ENCODE measurements at places on chromosomes 7 and 10.

- no peak for DNase-seq
These were observed 39.6 kb upstream of the ZNF680 start for GRCh38 chr7:64602518-64602917.

DNA sequence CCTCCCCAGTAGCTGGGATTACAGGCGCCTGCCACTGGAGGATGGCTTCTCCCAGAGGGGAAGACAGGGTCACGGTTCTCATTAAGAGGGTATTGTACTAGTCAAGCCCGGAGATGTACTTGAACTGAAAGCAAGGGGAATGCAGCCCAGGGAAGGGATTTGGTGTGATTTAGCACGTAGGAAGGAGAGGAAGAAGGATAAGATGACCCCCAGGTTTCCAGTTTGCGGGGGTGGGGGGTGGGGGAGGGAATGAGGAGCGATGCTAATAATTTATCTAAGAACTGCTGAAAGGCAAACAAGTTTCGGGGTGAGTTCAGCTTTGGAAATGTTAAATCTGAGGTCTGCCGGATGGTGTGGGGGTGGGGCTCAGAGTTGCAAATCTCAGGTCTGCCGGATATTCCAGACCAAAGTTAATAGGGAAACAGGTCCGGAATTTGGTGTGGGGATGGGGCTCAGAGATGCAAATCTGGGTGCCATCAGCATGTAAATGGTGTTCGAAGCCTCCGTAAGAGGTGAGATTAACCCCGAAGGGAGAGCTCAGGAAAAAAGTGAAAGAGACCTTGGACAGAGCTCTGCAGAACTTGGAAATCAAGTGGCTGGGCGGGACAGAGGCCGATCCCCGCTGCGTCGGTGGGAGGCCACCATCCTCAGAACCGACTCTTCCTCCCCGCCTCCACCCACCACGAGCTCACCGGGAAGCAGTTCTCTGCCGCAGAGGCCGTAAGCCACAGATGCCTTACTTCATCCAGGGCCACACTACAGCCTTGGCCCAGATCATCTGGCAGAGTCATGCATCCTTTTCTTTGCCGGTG lies 1.6 kb upstream of the SEPHS1 start:
- DNase-seq, result no peak

DNA sequence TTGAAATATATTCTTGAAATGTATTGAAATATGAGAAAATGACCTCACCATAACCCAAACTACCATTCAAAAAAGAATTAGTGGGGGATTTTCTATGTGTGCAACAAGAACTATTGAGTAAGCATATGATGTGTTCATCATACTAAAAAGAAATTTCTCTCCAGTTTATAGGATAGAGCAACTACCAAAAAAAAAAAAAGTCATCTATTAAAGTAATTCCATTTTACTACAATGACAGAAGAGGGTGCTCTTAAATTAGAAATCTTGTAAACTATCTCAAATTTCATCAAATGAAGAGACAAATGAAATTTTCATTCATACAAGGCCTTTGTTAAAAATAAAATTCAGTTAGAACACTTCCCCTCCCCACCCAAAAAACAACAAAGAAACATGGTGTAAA lies 195.4 kb upstream of the PLXDC2 start:
- no peak for DNase-seq

DNA sequence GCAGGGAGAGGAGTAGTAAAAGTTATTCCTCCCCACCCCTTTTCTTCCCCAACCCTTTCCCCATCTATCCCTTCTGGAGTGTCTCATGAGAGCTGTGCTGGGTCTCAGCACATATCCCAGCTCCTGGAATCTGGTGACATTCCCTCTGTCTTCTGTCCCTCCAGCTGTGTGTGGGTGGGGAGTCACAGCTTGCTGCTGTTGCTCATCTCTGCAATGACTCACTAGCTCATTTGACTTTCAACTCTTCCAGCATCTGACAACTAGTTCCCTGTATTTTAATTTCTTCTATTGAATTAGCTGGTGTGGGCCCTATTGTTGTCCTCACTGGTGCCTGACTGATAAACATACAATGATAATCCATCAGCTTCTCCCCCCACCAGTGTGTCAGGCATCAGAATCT lies 198.9 kb upstream of the AUTS2 start:
- no peak for DNase-seq

- DNase-seq, result no peak
These were observed 30.6 kb upstream of the RAPGEF5 start for GRCh38 chr7:22387583-22387982.

DNA sequence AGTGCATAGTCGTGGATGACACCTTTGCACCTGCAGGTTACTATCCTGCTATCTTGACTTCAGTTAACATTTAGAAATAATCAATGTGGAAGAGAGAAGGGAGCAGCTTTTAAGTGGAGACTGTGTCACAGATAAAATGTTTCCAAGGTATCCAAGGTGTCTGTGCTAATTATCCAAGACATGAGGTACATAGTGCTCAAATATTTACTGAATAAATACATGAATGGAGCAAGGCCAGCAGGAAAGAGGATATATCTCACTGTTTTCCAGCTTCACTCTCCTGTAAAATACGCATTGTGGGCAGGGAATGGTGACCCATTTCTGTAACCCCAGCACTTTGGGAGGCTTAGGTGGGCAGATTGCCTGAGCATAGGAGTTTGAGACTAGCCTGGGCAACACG lies 552.4 kb downstream of the PHTF2 start:
- DNase-seq, result no peak

GRCh38 chr7:53437336-53437735 lies 401.9 kb downstream of the POM121L12 start:
- DNase-seq, result no peak

DNA sequence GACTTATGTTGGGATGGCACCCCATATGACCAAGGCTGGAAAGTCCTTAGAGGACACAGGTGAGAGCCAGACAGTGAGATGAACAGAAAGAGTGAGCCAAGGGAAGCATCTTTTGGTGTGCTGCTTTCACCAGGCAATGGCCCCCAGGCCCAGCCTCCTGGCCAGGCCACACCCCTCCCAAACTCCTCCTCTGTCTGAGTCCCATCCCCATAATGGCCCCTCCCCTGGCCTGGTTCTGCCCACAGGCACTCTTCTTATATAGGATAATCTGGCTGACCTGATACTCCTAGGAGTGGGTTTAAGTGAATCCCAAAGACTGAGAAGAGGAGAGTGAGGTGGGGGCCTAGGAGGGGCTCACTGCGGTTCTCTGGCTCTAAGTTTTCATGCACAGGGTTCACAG lies 252.5 kb downstream of the RPS24 start:
- no peak for DNase-seq

DNA sequence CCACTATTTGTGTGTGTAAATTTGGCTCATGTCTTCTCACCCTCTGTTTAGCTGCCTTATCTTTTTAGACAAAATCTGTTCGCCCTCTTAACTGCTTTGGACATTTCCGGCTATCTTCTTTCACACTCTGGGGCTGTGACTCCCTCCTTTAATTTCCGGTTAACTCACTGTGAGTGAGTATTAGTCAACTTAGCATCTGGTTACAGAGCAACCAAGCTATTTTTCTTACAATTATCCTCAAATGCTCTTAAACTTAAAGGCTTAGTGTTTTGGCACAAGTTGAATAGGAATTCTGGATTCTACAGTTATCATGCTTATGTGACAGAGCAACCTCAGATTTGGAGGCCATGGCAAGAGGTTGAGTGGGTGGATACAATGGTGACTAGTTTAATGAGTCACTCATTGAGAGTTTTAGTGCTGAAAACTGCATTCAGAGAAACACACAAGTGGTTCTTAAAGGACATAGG lies 177.6 kb upstream of the SEMA3A start:
- DNase-seq, result no peak

GRCh38 chr10:96767611-96768010 lies 47.3 kb upstream of the PIK3AP1 start:
- no peak for DNase-seq

DNA sequence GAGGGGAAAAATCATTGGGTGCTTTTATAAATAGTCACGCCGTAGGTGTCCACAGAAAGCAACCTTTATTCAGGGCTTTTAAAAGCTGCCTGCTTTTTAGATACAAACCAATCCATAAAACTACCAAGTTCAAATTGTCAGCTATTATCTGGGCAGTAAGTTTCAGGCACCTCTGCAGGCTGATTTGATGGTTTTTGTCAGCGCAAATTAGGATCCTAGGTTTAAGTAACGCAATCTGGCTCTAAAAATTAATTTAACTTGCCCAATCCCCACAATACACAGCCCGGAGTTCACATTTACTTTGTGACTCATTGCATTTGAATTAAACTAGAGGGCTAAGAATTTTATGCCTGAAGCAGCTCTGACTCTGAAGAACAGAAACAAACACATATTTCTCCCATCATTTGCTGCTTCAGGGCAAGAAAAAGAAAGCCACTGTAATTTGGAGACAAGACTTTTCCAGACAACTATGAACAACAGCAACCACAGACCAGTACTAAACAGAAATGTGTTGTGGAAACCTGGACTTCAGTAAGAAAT lies 43.3 kb downstream of the NRP1 start:
- no peak for DNase-seq

DNA sequence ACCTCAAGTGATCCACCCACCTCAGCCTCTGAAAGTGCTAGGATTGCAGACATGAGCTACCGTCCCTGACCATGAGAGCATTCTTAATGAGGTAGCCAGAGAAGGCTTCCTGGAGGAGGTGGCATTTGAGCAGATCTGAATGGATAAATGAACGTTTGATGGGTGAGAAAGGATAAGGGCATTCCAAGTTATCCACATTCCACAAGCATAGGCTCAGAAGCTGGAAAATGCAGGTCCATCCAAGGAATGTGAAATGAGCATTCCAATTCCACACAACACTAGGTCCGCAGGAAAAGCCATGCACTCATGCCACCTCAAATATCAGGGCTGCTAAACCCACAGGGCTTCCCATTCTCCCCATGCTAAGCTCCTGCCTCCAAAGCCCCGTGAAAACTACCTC lies 17.0 kb downstream of the TMEM130 start:
- DNase-seq, result no peak

- DNase-seq, result no peak
These were observed 100.3 kb upstream of the ANK3 start for GRCh38 chr10:60490013-60490412.

- DNase-seq, result no peak
These were observed 600.9 kb upstream of the MKI67 start for GRCh38 chr10:128727114-128727513.

DNA sequence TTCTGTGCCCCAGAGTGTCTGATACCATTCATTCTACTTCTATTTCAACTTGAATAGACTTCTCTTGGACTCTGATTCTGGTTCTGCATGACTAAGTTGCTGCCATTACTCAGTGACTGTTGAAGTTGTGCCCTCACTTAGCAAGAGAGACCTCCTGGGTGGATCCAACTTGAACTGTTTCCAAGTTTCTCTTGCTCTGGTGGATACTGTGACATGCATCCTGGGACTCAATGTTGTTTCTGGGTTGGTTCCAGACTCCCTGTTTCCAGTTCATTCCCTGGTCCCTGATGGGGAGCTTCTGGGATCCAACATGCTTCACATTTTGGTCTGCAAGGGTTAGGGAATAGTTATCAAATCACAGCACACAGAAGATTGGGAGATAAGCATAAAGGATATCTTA lies 26.2 kb upstream of the PRPF18 start:
- no peak for DNase-seq

DNA sequence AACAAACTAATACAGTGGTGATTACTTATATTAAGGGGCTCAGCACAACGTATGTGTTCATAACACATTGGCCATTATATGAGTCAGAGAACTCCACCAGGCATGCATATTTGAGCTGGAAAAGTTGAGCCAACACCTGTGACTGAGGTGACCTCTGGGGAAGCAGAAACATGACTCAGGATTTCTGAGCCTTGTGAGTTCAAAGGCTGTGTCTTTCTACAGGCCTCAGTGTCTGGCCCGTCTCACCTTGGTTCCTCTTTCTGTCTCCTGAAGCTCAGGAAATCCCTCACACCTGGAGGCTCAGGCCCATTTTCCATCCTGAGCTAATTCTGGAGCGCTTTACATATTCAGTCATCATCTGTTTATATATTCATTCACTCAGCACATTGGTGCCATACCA lies 230.9 kb upstream of the AGK start:
- DNase-seq, result no peak

- no peak for DNase-seq
These were observed 44.8 kb downstream of the MYOF start for GRCh38 chr10:93437086-93437945.

Measured in T-helper 17 cell (primary cell).